ENCODE measurements at places on chromosomes 7 and 10.

GRCh38 chr7:151611878-151612277 lies 92.2 kb upstream of the RHEB start:
- DNase-seq, result no peak

- DNase-seq, result no peak
These were observed 3.0 kb downstream of the ZNF488 start for GRCh38 chr10:47381103-47381395.

GRCh38 chr10:98569853-98570252 lies 123.1 kb upstream of the HPS1 start:
- DNase-seq, result no peak

GRCh38 chr7:91330866-91331265 lies 66.6 kb downstream of the FZD1 start:
- DNase-seq, result no peak

DNA sequence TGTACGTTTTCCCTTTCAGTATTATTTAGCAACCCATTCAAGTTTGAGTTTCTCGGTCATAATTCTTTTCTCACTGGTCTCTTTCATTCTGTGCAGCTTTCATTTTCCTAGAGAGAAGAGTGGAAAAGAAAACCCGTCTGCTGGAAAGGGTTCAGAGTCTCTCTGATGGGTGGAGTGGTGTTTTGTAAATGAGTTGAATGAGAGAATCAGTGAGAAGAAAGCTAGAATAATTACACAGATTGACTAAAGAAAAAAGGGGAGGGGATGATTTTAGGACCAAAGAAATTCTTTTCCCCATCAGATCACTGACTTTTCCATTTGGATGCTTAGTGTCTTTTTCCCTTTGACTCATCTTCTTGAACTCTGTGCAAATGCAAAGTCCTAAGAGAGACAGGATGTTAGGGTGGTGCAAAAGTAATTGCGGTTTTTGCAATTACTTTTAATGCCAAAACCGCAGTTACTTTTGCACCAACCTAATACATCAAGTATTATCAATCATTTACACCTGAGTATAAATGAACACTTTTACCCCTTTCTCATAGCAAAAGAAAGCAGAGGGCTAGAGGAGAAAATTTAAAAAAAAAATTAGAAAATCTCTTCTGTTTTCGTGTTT lies 242.1 kb upstream of the SP4 start:
- DNase-seq, result no peak

GRCh38 chr10:23696476-23696875 lies 257.6 kb downstream of the OTUD1 start:
- DNase-seq, result no peak

- DNase-seq, result no peak
These were observed 118.7 kb downstream of the PARD3 start for GRCh38 chr10:34696423-34696822.

DNA sequence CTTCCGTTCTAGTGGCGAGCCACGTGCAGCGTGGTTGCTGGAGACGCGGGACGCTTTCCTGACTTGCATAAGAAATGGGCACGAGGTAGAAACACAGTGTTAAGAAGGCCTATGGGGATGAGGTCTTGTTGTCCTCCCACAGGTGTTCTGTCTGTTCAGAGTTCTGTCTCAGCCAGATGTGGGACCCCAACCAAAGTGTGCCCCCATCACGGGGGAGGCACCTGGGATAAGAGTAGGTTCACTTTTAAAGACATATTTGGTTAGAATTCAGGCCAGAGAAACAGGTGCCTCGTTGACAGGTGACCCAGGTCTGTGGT lies 56.0 kb upstream of the PITRM1 start:
- no peak for DNase-seq

GRCh38 chr10:124573726-124574455 lies 112.3 kb downstream of the LHPP start:
- no peak for DNase-seq

GRCh38 chr10:74433993-74434392 lies 283.0 kb downstream of the ADK start:
- DNase-seq, result no peak

- no peak for DNase-seq
These were observed 1.5 kb downstream of the TRIL start for GRCh38 chr7:28956608-28957063.

DNA sequence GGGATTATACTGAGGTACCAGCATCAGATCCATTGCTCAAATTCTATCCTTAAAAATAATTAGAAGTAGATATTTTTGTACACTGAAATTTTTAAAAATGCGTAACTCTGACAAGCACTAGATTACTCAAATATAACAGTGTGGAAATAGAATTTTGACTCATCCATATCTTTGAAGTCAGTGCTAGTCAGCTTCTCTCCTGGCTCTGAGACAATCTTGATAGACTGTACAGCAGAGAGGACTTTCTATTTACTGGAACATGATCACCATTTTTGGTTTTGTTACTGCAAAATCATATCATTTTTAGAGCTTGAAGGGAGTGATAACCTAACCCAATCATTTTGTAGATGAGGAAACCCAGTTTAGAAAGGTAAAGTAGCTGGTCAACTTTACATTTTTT lies 195.0 kb downstream of the MTERF1 start:
- no peak for DNase-seq

- DNase-seq, result no peak
These were observed 157.4 kb downstream of the FRMD4A start for GRCh38 chr10:14173391-14173705.

- no peak for DNase-seq
These were observed 33.0 kb downstream of the MRPL32 start for GRCh38 chr7:42964849-42965805.

DNA sequence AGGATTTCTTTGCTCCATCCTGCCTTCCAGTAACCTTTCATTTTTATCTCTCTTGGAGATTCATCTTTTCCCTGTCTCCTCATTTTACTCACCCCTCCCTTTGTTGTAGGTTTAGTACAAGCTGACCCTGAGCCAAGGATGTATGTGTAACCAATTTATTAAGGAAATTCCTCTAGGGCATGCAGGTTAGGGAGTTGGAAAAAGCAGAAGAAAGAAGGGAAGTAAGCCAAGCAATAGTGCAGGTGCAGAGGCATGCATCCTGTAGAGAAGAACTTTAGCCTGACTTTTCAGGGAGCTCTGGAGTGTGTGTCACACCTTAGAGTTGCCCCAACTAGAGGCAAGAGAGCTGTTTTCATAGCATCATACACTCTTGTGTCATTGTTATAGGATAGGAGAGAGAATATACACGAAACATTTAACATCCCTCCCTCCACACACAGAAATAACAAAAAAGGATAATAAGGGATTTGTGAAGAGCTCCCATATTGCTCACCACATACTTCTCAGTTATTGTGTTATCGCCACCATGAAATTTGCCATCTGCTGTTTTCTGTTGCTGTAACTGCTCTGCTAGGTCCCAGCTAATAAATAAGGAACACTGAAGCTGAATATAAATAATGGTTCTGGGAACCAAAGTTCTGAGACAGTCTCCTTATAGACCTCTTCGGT lies 21.8 kb upstream of the SEMA3C start:
- no peak for DNase-seq

GRCh38 chr7:15418264-15418663 lies 143.6 kb downstream of the AGMO start:
- no peak for DNase-seq

- no peak for DNase-seq
These were observed 64.4 kb upstream of the EMX2 start for GRCh38 chr10:117477961-117478670.

- DNase-seq, result no peak
These were observed 18.6 kb downstream of the FOXK1 start for GRCh38 chr7:4700577-4701235.

GRCh38 chr7:11516328-11516727 lies 315.7 kb downstream of the THSD7A start:
- DNase-seq, result no peak

DNA sequence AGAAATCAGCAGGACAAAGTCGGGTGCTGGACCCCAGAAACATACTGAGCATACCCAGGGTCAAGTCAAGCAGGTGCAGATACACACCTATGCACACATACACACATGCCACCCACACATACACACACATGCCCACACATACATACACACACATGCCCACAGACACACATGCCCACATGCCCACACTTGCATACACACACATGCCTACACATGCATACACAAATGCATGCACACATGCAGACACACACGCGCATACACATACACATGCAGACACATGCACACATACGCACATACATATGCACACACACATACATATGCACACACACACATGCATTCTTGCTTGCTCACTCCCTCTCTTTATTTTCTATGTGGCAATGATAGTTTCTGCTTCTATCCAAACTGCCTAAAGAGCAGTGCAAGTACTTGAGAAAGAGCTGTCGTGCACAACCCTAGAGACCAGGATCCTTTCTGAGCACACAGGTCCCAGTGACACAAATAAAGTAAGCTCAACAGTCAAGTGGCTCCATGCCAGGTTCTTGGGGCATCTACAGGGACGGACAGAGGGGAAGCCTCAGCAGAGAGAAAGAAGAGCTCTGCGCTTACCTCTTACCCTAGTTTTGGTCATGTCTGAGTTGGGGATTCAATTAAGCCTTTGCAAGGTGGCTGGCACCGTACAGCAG lies 83.7 kb downstream of the EBF3 start:
- DNase-seq, result no peak

- no peak for DNase-seq
These were observed 25.3 kb downstream of the WIPI2 start for GRCh38 chr7:5215313-5215712.

GRCh38 chr7:104603957-104604356 lies 275.6 kb downstream of the LHFPL3 start:
- no peak for DNase-seq

GRCh38 chr7:101913851-101914250 lies 96.4 kb downstream of the CUX1 start:
- DNase-seq, result peak; percentile 51

GRCh38 chr7:138785587-138786437 lies 12.0 kb upstream of the TMEM213 start:
- no peak for DNase-seq

- DNase-seq, result no peak
These were observed 13.7 kb downstream of the RAB19 start for GRCh38 chr7:140417456-140418155.

DNA sequence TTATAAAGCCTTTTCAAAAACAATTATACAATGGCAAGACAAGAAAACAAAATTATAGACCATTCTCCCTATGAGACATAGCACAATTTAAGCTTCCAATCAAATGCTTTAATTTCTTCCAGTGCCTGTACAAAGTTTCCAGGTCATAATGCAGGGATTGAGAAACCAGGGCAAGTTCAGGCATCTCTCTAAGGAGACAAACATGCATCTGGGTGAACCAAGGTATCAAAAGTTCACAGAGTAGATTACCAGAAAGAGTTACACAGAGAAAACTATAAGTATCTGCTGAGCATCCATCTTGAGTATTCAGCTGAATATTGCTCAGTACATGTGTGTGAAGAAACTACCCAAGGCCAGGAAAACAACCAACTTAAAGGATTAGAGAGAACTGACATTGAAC lies 89.1 kb downstream of the COL28A1 start:
- DNase-seq, result no peak

DNA sequence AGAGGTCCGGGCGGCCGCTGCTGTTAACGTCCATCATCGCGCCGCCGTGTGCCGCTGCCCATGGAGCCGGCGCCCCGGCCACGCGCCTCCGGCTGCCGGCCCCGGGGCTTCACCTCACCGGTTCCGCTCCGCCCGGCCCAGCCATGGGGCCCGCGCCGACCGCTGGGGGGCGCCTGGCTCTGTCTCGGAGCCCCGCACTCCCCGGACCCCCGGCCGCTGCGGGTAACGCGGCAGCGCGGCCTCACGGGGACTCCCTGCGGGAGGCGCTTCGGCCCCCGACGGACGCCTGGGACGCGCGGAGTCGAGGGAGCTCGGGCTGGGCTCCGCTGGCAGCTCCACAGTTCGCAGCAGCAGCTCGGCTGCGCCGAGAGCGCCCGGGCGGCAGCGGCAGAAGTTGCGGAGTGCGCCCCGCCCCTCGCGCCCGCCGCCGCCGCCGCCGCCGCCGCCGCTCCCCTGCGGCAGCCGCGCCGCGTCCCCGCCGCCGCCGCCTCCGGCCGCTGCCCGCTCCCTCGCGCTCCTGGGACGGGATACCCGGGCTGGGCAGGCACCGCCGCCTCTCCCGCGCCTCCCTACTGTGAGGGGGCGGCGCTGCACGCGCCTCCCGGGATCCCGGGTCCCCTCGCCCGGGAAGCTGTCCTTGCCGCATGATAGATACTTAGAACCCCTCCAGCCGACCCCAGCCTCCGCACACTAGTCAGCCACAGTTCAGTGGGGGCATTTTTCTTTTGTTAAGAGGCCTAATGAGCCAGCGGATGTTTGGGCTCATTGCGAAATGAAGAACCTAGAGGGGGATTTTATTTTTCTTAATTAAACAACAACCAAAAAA lies at the start of gene HTR7:
Gene HTR7 (minus strand): TSS at position 405 of the 826 bp plus-strand sequence. CDS start 368 bp downstream, at position 37.
- DNase-seq, result no peak
